Activated CD4-positive, alpha-beta T cell treated with anti-CD3 and anti-CD28 coated beads, Interleukin-10, Interleukin-2, amounts not matched to agents 100 ng/mL and 50 ng/mL, durations not matched to agents 16 hours and 8 hours (primary cell): ENCODE measurements at places on chromosomes 12 and 14.

GRCh38 chr12:93379326-93379980 is 1.7 kb downstream of the NUDT4 start:
- DNase-seq, result no peak

GRCh38 chr12:11906286-11906935 is 164.3 kb upstream of the BCL2L14 start:
- DNase-seq, result no peak

DNA sequence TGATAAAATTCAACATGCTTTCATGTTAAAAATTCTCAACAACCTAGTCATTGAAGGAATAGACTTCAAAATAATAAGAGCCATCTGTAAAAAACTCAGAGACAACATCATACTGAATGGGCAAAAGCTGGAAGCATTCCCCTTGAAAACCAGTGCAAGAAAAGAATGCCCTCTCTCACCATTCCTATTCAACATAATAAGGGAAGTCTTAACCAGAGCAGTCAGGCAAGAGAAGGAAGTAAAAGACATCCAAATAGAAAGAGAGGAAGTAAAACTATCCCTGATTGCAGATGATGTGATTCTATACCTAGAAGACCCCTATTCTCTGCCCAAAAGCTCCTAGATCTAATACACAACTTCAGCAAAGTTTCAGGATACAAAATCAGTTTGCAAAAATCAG is 52.9 kb downstream of the APOBEC1 start:
- DNase-seq, result no peak

DNA sequence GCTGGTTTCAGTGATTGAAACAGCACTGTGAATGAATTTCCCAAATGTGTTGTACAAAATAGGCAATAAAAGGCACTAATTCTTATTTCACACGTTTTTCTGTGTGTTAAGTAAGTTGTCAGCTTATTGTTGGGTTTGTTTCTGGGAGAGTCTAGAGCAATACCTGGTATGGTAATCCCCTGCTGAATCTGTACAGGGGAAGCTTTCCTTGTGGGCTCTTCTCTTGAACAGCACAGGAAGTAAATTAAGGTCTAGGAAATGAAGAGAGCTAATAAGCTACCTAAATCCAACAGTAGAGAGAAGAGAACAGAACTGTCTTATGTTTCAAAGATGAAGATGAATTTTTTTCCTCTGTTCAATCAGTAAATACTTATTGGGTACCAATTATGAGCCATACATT is 406.7 kb downstream of the TMTC2 start:
- no peak for DNase-seq

GRCh38 chr12:71208053-71208685 is 50.4 kb upstream of the TSPAN8 start:
- DNase-seq, result no peak

GRCh38 chr12:16325426-16325825 is 22.0 kb upstream of the MGST1 start:
- DNase-seq, result no peak

DNA sequence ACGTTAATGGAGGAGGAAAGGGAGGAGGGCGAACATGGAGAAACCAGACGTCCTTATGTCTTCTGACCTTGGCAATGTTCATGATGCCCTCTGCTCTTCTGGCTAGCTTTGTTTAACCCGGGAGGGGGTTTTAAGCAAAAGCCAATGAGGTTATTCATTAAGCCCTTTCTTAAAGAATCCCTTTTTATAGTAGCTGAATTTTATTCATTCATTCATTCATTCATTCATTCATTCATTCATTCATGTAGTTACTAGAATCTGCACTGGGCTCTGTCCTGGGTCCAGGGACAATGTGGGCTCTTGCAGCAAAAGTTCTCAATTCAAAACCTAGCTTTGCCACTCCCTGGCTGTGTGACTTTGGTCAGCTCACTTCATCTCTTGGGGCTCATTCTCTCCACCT is 14.0 kb downstream of the LHX5 start:
- no peak for DNase-seq

DNA sequence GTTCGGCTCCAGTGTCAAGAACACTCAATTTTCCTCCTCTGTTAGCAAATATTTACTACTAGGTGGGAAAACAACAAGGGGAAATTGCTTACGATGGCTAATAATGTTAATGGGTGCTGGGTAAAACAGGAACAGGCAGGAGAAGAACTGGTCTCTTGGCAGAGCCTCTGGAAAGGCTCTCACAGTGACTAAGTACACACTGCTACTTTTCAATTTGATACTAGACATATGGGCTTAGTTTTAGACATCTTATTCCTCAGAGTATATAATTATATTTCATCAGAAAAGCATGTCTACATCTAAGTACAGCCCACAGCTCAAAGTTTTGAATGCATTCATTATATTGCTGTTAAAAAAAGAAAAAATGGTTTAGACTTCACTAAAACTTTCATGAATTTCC is 65.4 kb upstream of the SAV1 start:
- no peak for DNase-seq

- no peak for DNase-seq
Measured at GRCh38 chr14:94796278-94796677, 26.4 kb upstream of the GSC start.

DNA sequence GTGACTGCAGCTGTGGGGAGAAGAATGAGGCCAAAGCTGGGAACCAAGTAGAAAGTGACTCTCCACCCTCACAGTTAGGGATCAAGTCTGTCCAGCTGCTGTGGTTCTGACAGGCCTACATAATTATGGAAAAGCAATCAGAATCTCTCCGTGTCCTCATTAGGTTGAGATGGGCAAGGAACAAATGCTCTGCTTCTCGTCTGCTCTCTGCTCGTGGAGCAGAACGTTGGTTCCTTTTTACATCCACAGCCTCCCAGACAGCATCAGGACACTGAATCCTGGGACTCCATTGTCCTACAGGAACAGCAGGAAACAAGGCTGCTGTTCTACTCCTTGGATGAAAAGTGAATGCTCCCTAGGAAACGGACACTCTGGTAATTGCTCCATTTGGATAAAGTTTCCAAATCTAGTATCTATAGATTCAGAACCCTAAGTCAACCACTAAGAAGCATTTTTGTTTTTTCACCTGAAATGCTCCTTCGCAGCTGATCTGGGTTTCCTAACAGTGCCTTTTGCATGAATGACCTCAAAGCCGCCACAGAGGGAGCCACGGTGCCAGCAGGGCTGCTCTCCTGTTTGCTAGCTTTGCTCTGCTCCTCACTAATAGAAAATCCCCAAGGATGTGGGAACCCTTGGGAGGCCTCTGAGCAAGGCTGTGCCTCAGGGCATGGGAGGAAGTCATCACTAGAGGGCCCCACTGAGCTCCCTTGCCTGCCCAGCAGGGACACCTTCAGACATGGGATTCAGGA is 102.0 kb downstream of the EGLN3 start:
- peak; percentile 22 for DNase-seq

GRCh38 chr14:61404637-61405036 is 83.3 kb downstream of the PRKCH start:
- no peak for DNase-seq

DNA sequence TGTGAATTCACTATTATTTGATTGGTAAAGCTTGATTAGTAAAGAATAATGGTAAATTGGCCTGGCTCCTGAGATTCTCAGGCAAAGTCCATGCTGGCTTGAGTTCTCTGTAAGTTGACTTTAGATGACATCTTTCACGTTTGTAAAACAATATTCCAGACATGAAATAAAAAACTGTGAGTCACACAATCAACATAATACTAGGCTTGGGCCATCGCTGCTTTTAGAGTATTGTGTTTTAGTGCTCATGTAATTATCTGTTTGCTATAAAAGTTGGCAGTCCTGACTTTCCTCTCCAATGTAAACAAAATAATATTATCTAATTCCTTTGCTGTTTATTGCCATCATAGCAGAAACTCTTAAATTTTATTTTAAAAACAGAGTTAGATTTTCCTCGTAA is 3.9 kb upstream of the TBC1D30 start:
- no peak for DNase-seq

- DNase-seq, result no peak
Measured at GRCh38 chr14:95069547-95069946, 87.8 kb downstream of the DICER1 start.

DNA sequence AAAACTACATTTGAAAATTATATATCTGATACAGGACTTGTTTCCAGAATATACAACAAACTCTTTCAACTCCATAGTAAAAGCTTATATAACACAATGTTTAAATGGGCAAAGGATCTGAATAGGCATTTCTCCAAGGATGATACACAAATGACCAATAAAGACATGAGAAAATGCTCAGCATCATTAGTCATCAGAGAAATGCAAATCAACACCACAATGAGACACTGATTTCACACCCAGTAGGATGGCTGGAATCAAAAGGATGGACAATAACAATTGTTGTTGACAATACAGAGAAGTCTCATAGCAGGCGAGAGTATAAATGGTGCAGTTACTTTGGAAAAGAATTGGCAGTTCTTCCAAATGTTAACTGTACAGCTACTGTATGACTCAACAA is 394.9 kb downstream of the BCL11B start:
- DNase-seq, result no peak

DNA sequence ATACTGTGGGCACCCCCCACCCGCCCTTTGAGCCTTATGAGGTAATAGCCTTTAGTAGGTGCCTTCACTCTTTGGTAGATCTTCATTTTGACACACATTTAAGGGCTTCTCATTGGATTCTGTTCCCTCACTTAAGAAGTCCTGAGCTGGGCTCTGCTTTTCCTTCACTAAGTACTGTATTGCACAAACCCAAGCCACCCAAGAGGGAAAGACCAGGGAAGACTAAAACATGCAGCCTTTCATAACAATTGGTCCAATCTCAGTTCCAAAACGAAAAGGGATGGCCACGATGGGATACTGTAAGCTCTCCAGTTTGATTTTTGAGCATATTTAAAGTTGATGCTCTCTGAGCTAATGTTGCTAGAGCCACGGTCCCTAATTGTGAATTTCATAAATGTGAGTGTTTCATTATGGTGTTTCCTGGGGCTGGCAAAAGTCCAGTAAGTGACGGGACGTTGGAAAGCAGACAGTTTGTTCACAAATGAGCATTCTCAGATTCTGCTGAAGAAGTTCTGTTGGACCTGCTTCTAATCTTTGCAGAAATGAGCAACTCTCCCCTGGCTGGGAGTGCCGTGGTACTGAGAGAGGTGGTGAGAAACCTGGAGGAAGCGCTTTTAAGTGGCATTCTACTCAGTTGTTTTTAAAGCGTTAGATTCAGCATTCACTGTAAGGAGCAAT is 9.4 kb downstream of the SSPN start:
- no peak for DNase-seq

DNA sequence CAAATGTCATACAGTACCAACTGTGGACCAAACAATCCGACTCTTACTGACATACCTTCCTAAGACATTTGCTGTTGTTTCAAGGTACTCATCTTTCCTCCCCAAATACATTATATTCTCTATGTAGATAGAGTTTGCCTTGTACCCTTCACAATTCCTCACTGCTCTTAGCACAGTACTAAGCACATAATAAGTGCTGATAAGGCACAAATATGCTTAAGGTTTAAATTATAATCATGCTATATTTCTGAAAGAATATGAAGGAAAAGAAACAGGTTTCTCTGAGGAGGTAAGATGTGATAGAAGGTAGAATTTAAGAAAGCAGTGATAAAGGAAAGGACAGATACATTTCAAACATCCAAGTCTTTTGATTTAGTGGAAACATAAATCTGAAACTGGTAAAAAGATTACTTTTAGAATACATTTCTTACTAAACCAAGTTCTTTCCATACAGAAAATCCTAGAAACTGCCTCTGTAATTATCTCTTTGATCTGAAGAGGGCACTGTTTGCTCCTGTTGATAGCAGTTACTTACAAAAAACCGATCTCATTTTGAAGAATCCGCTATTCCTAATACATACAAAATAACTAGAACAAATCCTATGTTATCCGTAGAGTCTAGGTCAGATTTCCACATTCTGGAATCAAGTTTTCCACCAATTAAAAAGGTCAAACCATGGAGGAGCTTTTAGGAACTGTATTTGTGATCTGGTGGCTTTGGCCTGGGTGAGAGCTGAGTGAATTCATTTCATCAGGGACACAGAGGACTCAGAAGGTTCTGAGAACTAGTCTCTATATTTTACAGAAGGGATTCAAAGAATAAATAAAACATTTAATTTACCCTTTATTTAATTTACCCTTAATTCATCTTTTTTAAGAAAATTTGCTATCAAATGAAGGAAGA is 311.9 kb downstream of the DAD1 start:
- DNase-seq, result no peak

GRCh38 chr14:50083467-50084337 is 32.7 kb downstream of the VCPKMT start:
- DNase-seq, result peak; percentile 84

- peak; percentile 19 for DNase-seq
Measured at GRCh38 chr14:65106736-65107135, 4.4 kb upstream of the MAX start.

DNA sequence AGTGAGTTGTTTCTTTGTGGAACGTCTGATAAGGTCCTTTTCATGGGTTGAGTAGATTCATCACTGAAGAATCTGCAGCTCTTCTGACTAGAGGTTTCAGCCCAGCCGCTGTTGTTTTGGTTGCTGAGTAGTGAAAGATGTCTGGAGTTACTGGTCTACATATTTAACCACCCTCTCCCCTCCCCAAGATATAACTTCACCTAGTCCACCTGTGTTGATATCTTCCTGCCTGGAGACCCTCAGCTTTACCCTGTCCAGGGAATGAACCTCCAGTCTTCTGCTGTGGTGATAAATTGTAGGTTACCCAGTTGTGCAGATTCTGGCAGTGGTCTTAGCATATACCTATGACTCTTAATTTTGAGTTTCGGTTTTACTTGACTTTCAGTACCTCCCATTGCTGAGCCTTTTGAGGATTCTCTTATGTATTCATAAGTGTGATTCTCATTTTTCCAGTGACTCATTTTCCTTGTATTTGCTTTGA is 62.9 kb downstream of the CCDC91 start:
- DNase-seq, result peak; percentile 88

DNA sequence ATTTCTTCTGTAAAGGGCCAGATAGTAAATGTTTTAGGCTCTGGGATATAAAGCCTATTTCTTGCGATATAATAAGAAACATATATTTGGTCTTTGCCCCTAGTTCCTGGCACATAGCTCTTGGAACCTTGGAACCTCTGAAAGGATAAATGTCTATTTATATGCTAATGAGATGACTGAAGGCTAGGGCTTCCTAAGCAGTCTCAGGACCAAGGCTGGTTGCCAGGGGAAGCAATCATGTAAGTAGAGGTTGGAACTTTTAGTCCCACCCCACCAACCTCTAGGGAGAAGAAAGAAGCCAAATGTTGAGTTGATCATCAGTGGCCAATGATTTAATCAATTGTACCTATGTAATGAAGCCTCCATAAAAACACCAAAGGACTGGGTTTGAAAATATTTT is 26.6 kb upstream of the NFYB start:
- no peak for DNase-seq
